ENCODE measurements at places on chromosomes 13 and 19.

GRCh38 chr13:76654263-76654662 lies 231.9 kb downstream of the KCTD12 start:
- no peak for DNase-seq

GRCh38 chr19:45908956-45909355 lies 5.6 kb downstream of the NANOS2 start:
- no peak for DNase-seq

DNA sequence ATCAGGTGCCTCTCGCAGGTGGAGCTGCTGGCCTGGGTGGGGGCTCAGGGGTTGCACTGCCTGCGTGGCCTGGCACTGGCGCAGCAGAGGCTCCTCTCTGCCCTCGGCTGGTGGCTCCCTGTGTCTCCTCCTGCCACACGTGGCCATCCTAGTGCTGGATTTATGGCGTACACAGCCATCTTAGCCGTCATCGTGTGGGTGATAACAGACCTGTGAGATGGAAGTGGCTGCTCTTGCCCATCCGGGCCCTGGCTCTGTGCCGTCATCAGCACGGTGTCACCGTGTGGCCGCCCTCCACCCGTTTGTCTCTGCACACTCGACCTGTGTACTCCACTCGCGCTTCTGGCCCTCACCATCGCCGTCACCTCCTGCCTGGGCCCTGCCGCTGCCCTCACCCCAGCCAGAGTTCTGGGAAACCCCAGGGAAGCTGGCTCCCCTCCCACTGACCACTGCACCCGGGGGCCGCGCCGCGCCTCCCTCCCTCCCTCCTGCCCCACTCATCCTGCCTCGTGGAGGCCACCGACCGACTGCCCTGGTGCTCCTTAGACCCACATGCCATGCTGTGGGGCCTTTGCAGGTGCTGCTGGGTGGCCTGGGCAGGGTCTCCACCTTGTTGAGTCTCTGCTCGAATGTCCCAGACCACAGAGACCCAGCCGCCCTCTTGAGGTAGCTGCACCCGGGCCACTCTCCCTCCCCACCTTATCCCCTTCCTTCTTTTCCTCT lies 29.5 kb downstream of the TMEM255B start:
- no peak for DNase-seq

DNA sequence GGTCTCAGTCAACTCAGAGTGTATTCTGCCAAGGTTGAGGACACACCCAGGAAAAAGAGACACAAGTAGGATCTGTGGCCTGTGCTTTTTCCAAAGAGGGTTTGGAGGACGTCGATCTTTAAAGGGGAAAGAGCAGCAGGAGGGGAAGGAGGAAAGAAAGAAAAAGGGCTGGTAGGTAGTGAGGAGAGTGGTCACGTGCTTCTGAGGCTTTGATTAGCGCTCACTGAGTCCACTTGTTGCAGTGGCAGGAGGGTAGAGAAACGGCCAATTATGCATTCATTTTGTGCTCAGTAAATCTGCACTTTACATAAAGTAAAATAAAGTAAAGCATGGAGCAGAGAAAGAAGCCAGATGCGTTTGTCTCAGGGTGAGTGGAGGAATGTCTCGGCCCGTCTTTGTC lies 126.0 kb upstream of the VSTM2B start:
- no peak for DNase-seq

DNA sequence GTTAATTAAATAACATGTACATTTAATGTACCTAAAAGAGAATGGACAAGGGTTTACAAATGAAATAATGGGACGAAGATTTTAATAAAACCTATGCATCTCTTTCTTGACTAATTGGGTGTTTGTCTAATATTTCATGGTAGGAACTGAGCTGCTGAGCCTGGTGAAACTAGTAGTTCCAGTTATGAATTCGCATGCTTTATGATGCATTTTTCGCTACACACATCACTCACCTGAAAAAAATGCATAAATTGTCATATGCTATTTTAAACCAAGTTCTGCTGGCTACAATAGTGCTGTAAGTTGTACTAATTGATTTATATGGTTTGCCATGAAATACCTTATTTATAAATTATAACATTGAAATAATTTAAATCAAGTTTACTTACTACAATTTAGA lies 806.8 kb upstream of the SLITRK5 start:
- DNase-seq, result no peak

DNA sequence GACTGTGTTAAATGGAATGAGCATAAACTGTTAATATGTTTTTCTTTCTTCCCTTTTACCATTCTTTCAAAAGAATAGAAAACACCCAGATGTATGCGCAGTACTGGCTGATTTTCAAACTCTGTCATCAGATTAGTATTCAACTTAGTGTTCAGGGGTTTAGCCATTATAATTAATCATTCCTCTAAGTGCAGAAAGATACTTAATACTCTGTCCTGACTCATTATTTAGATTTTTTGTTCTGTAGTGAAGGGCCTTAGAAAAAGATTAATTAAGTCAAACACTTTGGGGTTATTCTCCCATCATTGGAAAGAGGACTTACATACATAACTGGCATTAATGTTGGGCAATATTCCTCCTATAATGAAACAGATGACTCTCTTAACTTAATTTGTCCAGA lies 1316.7 kb upstream of the SLC10A2 start:
- no peak for DNase-seq

DNA sequence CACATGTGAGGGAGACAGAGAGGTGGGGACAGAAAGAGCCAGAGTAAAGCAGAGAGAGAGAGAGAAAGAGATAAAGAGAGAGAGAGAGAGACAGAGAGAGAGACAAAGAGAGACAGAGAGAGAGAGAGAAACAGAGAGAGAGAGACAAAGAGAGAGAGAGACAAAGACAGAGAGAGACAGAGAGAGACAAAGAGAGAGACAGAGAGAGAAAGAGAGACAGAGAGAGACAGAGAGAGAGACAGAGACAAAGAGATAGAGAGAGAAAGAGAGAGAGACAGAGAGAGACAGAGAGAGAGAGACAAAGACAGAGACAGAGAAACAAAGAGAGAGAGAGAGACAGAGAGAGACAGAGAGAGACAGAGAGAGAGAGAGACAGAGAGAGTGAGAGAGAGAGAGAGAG lies 4.2 kb upstream of the TTYH1 start:
- no peak for DNase-seq

DNA sequence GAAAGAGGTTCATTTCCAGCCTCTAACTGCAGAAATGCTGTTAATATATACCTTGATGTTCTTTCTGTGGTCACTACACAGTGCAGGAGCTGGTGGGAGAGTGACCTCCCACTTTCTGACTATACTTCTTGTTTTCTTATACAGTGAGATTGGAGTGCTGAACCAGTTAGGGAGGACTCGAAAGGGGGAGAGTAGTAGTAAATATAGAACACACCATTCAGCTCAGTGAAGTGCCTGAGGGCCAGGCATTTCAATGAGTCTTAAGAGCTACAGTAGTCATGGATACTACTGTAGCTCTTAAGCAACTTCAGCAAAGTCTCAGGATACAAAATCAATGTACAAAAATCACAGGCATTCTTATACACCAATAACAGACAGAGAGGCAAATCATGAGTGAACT lies 372.9 kb downstream of the MTUS2 start:
- DNase-seq, result no peak

DNA sequence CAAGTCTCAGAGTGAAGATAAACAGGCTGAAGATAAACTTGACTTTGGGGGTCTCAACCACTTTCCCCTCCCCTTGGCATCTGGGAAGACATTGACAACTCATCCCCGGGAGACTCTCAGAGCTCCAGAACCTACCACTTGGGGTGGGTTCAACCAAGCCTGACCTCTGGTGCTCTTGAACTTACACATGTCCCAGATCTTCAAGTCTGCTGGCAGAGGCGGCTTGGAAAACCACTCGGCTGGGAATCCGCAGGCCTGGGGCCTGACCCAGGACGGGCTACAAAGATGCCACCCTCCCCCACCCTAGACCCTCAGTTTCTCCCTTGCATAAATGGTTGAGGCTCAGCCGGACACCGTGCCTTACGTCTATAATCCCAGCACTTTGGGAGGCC lies 512 bp downstream of the LRRC8E start:
- no peak for DNase-seq

- no peak for DNase-seq
Observed at GRCh38 chr13:76813891-76814290, 72.3 kb downstream of the KCTD12 start.

GRCh38 chr13:113631341-113632095 lies 26.5 kb downstream of the ATP4B start:
- no peak for DNase-seq

DNA sequence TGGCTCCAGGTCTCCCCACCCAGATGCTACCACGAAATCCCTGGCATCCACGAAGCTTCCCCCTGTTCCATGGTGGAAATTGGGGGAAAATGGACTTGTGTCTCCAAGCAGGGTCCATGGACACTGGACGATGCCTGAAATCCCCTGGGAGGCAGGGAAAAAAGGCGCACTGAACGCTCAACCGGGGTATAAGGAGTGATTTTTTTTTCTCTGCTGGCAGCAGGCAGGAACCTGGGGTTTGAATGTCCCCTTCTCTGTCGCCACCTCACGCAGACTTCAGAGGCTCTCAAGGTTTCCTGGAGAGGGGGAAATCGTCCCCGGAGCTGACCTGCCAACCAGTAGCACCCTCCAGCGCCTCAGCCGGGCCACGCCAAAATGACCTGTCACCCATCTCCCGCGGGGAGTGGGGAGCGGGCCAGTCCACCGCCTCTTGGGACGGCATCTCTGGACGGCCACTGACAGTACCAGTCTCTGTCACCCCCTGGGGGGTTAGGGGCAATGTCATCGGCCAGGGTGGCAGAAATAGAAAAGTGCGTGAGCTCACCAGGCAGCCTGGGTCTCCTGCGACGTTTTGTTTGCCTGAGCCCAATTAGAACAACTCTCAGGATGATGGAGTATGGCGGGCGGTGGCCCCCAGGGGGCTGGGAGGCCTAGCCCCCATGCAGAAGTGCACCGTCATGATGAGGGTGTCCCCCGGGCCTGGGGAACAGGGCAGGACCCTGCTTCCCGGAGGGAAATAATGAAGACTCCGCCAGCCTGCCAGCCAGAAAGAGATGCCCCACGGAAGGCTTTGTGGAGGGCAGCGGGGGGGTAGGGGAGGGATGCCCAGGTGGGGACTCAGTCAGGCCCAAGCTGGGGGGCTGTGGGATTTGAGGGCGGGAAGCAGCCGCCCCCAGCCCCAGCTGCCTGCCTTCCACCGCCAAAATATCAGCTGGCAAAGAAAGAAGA lies 2.6 kb downstream of the PTPRS start:
- DNase-seq, result no peak

- DNase-seq, result no peak
Observed at GRCh38 chr19:45391346-45391745, 13.5 kb downstream of the PPP1R13L start.

DNA sequence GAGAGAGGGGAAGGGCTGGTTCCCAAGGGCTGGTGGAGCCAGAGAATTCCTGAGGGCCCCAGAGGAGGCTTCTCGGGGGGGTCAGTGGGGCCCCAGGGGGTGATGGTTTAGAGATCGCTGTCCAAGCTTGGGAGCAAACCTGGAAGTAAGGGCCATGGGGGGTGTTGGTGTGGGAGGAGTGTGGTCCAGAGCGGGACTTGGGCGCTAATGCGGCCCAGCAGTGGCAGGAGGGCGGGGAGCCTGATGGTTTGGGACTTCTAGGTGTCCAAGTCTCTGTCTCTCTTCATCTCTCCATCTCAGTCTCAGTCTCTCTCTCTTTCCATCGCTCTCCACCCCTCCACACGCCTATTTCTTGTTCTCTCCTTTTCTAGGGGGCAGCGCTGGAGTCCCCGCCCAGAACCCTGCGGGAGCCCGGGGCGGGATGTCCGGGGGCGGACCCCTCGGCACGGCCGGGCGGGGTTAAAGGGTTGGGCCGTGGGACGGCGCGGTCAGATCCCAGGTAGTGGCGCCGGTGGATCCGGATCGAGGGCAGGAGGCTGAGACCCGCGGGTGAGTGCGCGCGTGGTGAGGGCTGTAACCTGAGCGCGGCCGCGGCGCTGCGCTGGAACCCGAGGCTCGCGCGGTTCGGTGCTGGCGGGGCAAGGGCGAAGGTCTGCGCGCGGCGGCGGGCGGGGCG lies at the start of gene CYP4F22:
Gene CYP4F22, plus strand, starts transcription at position 491 of the 676 bp plus-strand sequence. CDS start 16,812 bp downstream, outside the sequence.
- no peak for DNase-seq

- DNase-seq, result no peak
Observed at GRCh38 chr13:92994056-92994455, 232.6 kb upstream of the GPC6 start.

Measured in AG09309 (cell line).